ENCODE measurements at places on chromosomes 6 and 20.

DNA sequence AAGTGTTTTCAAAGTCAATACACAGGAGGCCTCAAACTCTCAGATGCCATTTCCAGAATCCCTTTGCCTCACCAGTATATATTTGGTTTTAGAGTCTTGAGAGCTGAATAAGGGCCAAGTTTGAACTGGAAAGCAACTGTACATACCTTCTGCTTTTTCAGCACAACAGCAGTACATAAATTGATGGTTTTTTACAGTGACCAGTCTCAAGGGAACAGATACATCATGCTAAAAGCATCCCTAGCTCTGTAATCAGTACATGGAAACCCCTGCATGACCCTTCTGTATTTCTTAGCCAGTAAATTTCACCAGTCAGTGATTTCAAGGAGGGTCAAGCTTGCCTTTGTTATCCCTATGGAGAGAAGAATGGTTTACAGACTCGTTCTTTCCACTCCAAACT, 40.6 kb upstream of the ECHDC1 start:
- DNase-seq, result no peak

- no peak for DNase-seq
Observed at GRCh38 chr6:49919935-49920644, 43.9 kb downstream of the DEFB114 start.

GRCh38 chr20:47988676-47989075, 203.4 kb upstream of the SULF2 start:
- no peak for DNase-seq

GRCh38 chr6:14726816-14727493, 518.9 kb upstream of the JARID2 start:
- no peak for DNase-seq

DNA sequence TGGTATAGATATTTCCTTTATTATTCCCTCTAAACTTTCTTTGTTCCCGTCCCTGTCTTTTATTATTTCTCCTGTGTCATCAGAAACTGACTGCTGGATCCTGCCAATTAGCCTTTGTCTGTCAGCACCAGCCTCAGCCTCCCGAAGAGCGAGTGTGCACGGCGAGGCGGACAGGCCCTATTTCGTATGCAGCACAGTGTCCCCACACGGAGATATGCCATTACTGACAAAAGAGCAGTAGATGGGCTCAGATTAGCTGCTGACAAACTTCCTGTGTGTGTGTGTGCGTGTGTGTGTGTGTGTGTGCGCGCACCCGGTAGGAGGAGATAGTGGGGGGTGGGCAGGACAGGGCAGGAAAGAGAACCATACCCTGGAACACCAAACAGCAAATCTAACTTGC, 99.5 kb upstream of the ZFP64 start:
- DNase-seq, result no peak

DNA sequence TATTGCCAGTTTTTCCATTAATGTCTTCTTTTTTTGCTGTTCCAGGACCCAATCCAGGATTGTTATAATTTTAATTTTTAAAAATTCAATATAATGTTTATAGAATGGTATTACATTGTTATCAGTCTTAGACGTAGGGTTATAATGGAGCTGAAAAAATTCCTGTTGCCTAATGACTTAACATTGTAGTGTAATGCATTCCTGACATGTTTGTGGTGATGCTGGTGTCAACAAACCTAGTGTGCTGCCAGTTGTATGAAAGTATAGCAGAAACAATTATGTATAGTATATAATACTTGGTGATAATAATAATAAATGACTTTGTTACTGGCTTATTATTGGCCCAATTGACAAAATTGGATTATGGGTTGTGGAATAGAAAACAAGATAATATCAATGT, 30.4 kb downstream of the KIZ start:
- DNase-seq, result no peak

DNA sequence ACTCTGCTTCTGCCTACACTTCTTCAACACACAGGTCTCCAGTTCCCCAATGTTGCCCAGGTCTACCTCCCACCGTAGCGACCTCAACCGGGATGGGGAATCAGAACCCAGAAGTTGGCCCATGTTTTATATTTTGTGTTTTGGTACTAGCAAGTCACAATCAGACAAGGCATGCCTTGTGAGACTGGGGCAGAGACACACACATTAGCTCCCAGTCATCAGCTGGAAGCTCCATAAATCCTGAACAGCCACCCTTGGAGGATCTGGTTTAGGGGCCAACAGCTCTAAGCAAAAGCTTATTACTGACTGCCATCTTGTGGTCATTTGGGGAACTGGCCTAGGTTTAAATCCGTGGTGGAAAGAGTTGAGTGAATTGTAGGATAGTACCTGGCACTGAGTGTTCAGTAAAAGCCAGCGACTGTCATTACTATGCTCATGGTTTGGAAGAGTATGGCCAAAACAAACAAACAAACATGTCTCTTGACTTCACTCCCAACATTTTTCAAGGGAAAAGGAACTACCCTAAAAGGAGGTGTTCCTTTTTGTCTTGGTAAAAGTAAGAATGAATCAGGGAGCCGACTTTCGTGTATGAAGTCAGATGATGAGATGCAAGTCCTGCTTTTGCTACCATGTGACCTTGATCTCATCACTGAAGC, 40.5 kb downstream of the PIM1 start:
- no peak for DNase-seq

- DNase-seq, result no peak
Observed at GRCh38 chr20:19993958-19994669, 23.0 kb upstream of the NAA20 start.

DNA sequence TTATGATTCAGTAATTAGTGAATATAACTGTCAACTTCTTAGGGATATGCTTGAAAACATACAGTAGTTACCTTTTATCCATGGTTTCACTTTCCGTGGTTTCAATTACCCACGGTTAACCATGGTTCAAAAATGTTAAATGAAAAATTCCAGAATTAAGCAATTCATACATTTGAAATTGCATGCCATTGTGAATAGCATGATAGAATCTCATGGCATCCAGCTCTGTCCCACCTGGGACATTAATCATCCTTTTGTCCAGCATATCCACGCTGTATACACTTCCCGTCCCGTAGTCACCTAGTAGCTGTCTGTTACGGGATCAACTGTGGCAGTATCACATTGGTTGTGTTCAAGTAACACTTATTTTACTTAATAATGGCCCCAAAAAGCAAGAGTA, 781.7 kb upstream of the CITED2 start:
- DNase-seq, result no peak

DNA sequence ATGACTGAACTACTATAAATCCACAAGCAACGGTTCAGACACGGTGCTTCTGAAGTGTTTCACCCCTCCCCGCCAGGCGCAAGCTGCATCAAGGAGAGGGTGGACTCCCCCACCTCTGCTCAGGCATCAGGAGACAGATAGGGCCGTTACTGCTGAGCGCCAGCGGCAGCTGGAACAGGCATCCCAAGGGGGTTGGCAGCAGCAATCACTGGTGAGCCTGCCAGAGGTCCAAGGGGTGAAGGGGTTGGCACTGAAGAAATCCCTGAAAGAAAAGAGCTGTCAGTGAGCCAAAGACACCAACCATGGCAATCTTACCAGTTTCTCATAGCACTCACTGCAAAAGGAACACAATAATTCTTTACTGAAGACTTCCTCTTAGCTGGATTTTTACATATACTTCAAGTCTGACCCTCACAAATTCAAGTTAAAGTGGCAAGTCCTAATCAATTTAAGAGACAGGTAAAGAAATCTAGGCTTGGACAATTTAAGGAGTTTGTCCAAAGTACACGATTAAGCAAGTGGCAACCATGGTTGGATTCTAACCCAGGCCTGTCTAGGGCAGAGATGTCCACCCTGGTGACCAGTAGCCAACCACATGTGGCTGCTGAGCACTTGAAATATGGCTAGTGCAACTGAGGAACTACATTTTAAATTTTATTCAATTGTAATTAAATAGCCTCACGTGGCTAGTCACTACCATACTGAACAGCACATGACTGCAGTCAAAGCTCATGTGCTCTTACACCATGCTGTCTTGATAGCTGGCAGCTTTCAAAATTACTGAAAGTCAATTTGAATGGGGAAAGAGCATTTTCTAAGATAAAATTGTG, 21.7 kb upstream of the TBC1D20 start:
- DNase-seq, result no peak

DNA sequence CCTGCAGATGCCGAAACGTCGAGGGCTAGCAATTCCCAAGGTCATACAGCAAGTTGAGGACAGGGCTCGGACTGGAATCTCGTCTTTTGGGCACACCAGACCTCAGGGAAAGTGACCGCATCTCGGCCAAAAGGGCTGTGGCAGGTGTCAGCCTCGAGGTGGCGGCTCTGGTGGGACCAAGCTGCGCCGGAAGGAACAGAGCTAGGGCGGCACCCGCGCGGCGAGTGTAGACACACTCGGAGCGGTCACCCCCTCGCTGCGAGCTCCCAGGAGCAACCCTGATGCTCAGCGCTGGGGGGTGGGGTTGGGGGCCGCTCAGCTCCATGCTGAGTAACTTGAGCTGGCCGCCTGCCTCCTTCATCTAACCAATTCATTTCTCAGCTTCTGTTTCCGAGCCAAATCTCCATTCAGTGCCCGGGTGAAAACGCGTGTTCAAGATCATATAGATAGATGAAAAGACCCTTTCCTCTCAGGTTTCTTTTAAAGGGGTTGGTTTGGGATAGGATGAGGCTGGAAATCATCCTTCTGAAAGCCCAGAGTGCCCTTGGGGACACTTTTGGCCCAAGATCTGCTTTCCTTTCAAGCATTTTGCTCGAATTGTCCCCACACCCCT, 2.2 kb upstream of the TUBB2B start:
- no peak for DNase-seq

DNA sequence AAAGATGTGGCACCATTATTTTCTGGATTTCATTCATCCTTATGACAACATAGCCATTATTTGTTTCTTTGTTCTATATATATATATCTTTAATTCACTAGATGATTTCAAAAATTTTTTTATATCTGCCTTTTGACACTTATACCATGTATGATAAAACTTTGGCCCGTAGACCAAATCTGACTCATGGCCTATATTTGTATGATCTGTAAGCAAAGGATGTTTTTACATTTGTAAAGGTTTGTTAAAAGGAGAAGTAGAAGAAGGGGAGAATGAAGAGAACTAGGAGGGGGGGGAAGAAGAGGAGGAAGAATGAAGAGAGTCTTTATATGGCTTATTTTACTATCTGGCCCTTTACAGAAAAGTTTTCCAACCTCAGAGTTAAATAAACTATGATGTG, 279.7 kb downstream of the LAMA2 start:
- no peak for DNase-seq

DNA sequence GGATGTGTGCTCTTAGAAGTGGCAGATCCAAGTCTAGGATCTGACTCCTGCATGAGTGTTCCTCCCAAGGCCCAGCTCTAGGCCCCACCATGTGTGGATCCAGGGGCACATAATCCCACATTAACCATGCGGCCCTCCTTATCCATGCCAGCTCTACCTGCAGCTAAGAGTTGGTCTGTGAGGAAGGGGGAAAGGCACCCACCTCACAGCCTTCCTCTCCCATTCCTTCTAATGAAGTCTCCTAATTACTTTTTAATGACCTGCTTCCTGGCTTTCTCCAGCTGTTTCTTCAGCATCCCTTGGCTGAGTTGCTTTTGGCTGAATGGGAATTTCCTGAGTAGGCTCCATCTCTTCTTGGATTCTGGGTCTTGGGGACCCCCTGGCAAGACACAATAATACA, 52.2 kb downstream of the NPEPL1 start:
- no peak for DNase-seq

- no peak for DNase-seq
Observed at GRCh38 chr20:36147690-36148089, 6.8 kb upstream of the EPB41L1 start.

DNA sequence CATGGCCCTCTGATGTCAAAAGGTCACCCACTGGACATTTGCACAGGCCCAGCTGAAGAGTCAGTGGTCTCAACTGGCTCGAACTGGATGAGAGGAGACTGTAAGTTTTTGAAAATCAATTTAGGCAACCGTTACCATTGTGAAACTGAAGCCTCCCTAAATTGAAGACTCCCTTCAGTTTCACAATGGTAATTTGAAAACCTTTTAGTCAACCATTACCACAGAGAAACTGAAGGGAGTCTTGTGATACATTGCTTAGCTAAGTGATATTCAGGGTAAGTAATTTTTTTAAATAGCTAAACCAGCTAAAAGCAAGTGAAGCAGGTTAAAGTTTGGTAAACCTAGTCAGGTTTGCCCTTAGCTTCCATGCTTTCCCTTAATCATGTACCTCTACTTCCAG, 197.3 kb upstream of the NT5E start:
- no peak for DNase-seq

DNA sequence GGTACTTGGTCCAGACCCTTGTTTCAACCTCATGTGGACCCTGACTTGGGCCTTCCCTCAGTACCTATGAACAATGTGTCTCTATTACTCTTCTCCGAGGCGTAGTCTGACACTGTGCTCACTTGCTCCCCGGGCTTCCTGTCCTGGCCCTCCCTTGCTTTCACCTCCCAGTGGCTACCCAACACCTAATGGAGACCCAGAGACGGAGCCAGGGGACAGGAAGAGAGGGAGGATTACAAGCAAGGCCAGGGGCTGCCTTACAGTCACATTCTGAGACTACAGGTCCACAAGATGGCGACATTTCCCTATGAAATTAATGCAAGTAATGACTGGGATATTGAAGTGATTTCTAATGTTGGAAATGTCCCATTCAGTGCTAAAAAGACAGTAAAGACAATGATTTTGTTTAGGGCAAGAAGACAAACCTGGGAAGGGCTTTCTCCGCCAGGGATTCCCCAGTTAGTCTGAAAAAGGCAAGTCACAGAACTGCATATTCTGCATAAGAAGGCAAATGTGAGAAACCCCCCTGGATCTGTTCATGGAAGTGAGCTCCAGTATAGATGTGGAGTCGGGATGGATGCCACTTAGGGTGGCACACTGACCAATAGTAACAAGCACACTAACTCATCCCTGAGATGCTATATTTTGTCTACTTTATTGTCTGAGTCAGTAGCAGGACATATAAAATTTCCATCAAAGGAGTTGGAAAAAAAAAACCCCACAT, 44.0 kb upstream of the ZBTB24 start:
- DNase-seq, result peak; percentile 48

DNA sequence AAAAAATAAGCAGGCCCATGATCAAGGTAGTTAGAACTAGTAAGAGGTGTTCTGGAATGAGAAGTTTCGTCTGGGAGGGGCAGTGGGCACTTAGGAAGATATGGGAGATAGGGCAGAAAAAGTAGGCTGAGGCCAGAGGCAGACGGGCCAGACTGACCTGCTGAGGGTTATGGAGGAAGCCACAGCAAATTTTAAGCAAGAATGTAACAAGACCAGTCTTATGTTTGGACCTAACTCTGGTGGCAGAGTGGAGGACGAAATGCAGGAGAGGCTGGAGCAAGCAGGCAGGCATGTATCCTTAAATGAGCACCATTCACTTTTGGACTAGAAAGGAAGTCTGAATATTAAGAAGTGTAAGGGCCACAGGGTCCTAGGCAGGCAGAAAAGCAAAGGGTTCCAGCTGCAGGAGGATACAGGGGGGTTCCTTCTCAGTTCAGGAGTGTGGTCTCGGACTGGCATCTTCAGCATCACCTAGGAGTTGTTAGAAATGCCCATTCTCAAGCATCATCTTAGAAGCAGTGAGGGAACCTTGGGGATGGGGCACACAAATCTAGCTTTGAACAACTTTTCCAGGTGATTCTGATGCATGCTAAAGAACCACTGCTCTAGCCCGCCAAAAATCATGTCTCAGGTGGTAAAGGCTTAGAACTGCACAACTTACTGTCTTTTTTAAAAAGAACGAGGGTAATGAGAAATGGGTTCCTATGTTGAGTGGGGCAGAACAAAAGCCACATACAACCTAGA, 1.7 kb upstream of the DSTN start:
- no peak for DNase-seq
